ENCODE measurements at places on chromosomes 1 and 21.

- no peak for DNase-seq
Observed at GRCh38 chr1:4527819-4528218, 126.6 kb upstream of the AJAP1 start.

GRCh38 chr21:36207577-36208320 lies 51.1 kb downstream of the DOP1B start:
- no peak for DNase-seq

GRCh38 chr21:33391656-33392055 lies 11.6 kb upstream of the IFNGR2 start:
- DNase-seq = no peak

- DNase-seq = no peak
Observed at GRCh38 chr1:207241164-207241934, 80.1 kb upstream of the CD55 start.

DNA sequence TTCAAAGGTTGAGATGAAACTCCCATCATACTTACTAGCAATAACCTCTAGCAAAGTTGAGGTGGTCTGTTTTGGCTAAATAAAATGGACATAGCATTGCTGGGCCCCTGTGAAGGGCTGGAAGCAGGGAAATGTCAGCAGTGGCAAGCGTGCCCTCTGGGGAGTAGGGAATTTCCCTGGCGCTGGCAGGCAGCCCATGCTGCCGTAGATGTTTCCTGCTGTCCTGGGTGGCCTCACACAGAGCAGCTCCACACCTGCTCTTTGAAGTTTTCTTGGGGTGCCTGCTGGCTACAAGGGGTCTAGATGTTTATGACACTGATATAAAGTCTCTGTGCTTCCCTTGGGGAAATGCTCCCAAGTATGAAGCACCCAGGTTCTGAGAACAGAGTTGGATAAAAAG lies 30.2 kb downstream of the ADARB1 start:
- peak; percentile 50 for DNase-seq

GRCh38 chr1:197062692-197063091 lies 4.4 kb downstream of the F13B start:
- DNase-seq = no peak

DNA sequence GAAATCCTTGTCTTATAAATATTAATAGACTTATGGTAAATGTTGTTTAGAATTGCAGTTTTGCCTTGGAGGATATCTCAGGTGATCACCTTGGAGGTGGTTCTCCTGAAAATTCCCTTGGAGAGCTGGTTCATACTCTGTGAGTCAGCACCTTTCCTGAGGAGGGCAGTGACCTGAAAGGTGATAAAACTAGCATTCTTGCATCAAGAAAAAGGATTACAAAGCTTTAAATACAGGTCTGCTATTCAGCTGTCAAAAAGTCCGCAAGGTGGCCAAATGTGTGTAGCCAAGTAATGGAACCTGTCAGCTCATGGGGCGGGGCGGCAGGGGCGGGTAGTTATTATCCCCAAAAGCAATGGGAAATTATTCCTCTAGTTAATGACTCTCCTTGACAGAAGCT lies 52.8 kb upstream of the EDARADD start:
- DNase-seq = no peak
